ENCODE measurements at places on chromosomes 5 and 9.

DNA sequence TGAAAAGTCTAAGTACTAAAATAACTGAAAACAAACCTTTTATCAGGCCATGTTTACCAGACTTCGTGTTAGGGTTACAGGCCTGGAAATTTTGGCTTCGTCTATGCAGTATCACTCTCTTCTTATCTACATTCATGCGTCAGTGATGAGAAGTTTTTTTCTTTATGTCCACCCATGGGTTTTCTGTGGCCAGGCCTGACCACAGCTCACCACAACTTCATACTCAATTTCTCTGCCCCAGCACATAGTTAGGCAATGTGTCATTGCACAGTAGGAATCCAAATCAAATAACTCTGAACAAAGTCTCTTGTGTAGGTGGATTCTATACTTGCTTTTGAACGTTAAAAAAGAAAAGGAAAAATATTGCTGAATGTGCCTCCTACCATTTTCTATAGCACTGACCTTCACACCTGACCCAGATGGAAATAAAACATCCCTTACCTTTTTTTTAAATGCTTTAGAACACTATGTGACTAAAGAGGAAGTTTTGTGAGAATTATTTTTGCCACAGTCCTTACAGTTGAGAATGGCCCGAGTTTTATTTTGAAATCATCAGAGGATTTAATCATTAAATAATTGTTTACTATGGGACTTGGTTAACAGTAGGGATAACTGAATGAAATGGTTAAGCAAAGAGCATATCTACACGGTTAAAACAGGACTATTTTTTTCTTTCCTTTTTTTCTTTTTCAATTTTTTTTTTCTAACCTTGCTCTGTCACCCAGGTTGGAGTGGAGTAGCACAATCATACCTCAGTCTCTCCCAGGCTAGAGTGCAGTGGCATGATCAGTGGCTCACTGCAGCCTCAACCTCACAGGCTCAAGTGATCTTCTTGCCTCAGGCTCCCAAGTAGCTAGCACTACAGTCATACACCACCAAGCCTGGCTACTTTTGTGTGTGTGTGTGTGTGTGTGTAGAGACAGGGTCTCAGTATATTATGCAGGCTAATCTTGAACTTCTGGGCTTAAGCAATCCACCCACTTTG lies 1247.0 kb upstream of the ACO1 start:
- DNase-seq: no peak

DNA sequence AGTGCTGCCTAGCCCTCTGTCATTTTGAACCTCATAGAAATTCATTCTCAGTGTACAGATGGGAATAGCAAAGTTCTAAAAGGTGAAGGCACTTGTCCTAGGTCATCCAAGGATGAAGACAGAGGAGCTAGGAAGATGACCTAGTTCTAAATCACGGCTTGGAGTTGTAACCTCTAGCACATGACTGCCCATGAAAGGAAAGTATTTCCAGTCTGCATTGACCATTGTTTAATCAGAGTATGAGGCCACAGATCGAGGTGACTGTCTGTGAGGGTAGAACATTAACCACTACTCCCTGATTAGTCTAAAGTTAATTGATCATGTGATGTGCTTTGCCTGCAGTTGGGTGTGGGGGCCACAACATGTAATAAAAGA lies 674 bp upstream of the TNFSF15 start:
- DNase-seq: no peak

GRCh38 chr5:65050826-65051498 lies 282.2 kb downstream of the CWC27 start:
- DNase-seq: no peak

DNA sequence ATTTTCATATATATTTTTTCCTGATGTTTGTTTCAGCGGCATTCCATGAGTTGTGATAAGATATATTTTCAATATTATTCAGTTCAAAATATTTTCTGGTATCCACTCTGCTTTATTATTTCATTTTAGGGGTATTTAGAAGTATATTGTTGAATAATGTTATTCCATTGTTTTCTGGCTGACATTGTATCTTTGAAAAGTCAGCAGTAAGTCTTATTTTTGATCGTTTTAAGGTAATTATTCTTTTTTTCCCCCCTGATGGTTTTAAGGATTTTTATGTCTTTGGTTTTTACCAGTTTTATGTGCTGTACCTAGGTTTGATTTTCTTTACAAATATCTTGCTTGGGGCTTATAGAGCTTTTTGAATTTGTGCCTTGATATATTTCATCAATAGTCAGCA lies 6.6 kb upstream of the GLRA1 start:
- DNase-seq: no peak

- peak; percentile 79 for DNase-seq
Observed at GRCh38 chr5:125411071-125411743, 664.8 kb upstream of the ZNF608 start.

DNA sequence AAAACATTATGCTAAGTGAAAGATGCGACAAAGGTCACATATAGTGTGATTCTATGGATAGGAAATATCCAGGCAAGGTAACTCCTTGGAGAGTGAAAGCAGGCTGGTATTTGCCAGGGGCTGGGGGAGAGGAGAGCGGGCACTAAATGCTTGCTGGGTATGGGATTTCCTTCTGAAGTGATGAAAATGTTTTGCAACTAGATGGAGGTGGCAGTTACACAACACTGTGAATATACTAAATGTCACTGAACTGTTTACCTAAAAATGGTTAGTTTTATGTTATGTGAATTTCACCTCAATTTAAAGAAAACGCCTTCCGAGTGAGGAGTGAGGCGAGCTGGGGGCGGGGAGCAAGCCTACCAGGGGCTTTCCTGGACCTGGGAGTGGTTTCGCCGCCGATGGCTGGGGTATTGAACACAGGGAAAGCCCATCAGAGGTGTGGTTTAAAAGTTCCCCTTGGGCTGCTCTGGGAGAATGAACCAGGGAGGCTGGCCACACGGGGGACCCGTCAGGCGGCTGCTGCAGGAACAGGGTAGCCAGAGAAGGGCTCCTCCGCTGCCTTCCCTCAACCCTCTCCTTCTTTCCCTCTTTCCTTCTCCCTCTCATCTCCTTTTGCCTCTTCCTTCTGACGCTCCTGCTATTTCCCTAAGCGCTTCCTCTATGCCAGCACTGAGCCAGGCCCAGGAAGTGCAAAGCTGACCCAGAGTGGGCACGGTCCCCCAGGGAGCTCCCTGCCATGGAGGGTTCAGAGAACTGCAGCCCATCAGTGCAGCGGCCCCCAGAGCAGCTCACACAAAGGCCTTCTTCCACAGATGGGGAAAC lies 4.9 kb downstream of the AKNA start:
- no peak for DNase-seq

- no peak for DNase-seq
Observed at GRCh38 chr9:72165821-72166547, 16.7 kb downstream of the GDA start.
